Esophagus (tissue), 2 donors: ENCODE measurements at places on chromosomes 4 and X. TPM values are rescaled to one million over a fixed set of nuclear protein-coding genes. Genes with fewer than 3 reads are reported as not detected.

Gene BCOR
- polyA plus RNA-seq = 9.6 TPM

Gene RBM46
- not detected for polyA plus RNA-seq

Gene RADX
- polyA plus RNA-seq = 1.1 TPM

Gene PDCL2
- 1.2 TPM for polyA plus RNA-seq

Gene TMEM144
- 2.9 TPM for polyA plus RNA-seq

Gene KIAA1210
- under 0.01 TPM for polyA plus RNA-seq

Gene SLIT2
- 1.2 TPM for polyA plus RNA-seq

Gene PLK4
- 6.1 TPM for polyA plus RNA-seq

Gene HSFX1
- 1.4 TPM for polyA plus RNA-seq

Gene PAGE2B
- 0.49 TPM for polyA plus RNA-seq

Gene ADH1B
- polyA plus RNA-seq = 31.3 TPM

Gene CTAG2
- not detected for polyA plus RNA-seq

Gene TMEM154
- 17.7 TPM for polyA plus RNA-seq

Gene RIPPLY1
- not detected for polyA plus RNA-seq

Gene IL3RA
- 2.7 TPM for polyA plus RNA-seq

Gene AMTN
- 0.09 TPM for polyA plus RNA-seq

Gene BGN
- 11.6 TPM for polyA plus RNA-seq

Gene SMR3B
- polyA plus RNA-seq = not detected

Gene PABPC1L2B
- not detected for polyA plus RNA-seq

Gene ERVMER34-1
- 1.0 TPM for polyA plus RNA-seq

Gene OTC
- 0.20 TPM for polyA plus RNA-seq
